GOT3 (cell line): ENCODE measurements at places on chromosomes 12 and 14.

GRCh38 chr12:115174920-115175319, 490.9 kb upstream of the TBX3 start:
- DNase-seq = no peak

DNA sequence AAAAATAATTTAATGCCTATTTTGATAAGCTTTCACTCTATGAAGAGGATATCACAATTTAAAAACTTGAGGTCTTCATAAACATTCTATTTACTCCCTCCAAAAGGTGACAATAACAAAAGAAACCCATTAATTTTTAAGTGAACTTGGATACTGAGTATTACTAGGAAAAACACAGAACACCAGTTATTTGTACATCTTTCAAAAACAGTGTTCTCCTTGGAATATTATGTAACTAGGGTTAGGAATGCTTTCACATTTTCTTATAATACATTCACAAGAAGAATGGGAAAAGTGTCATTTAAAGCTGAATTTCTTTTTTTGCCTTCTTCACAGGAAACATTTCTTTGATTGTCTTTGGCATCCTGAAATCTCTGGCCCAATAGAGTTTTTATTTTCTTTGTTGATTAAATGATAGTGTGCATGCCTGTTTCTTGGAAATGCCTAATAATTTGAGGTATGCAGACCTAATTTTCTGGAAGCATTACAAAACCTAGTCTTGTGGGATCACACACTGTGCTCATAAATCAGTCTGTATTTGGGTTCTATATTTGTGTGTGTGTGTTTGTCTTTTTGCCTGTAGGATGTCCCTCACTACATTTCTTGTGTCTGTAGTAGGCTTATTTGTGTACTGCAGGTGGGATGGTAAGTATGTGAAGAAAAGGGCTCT, 76.5 kb downstream of the WNK1 start:
- DNase-seq = no peak

DNA sequence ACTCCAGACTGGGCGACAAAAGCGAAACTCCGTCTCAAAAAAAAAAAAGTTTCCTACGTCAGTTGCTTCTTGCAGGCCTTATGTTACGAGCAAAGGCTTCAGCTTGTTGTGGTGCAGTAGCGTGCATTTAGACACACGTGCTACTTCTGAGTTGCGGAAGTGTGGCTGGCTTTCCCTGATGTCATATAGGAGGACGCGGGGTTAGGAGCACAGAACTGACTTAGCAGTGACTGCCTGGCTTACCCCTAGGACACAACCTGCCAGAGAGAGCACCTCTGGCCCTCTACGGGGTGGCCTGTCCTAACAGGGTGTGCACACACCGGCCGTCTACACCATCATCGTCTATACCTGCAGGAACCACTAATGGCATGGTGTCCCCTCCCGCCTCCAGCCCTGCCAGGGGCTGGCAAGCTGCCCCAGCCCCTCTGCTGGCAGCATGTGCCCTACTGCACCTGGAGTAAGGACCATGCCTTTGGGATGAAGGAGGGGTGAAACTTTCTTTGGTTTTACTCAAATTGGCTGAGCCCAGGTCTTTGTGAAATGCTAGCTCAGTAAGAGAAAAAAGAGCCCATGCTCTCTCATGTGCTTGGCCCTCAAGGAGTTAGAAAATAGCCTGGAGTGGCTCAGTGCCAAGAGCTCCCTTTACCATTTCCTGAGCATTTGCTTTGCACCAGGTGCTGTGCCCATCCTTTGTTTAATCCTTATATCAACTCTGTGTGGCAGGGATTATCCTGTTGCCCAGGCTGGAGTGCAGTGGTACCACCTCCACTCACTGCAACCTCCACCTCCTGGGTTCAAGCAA, 1.7 kb upstream of the GPR68 start:
- DNase-seq = no peak

GRCh38 chr12:110718222-110718908, 24.3 kb downstream of the PPP1CC start:
- no peak for DNase-seq

DNA sequence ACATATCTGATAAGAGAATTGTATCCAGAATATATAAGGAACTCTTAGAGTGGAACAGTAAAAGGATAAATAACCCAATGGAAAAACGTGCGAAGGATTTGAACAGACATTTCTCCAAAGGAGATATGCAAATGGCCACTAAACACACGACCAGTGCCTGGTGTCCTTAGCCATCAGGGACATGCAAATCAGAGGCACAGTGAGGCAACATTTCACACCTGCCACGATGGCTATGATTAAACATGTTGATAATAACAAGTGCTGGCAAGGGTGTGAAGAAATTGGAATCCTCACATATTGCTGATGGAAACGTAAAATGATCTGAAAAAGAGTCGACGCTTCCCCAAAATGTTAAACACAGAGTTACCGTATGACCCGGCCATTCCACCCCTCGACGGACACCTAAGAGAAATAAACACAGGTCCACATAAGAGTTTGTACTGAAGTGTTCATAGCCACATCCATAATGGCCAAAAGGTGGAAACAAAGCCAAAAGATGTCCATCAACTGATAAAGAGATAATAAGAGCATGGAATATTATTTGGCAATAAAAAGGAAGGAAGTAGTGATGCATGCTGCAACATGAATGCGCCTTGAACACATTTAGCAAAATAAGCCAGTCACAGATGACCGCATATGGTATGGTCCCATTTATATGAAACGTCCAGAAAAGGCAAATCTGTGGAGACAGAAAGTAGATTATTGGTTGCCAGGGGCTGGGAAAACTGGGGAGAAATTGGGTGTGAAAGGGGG, 6.3 kb upstream of the TMEM121 start:
- no peak for DNase-seq

DNA sequence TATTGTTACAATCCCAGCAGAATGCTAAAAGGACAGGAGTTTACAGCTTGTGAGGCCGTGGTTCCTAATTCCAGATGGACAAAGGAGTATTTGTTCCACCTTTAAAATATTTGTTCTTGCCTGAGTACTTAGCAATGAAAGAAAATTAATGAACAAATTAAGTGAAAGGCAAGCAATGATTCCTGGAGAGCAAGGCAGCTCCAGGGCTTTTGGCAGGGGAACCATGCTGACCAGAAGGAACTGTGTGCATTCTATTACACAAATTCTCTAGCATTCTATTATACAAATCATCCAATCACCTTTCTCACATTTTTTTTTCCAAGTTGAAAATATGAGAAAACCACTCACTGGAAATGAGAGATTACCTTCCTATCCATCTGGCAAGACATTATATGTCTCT, 1.8 kb upstream of the BMAL2 start:
- DNase-seq = no peak

GRCh38 chr14:68577802-68578541, 214.9 kb downstream of the ZFP36L1 start:
- DNase-seq = no peak
